Activated naive CD4-positive, alpha-beta T cell treated with anti-CD3 and anti-CD28 coated beads, Interleukin-2, amount 50 U/mL, for 16 hours (primary cell): ENCODE measurements at places on chromosomes 13 and 19.

DNA sequence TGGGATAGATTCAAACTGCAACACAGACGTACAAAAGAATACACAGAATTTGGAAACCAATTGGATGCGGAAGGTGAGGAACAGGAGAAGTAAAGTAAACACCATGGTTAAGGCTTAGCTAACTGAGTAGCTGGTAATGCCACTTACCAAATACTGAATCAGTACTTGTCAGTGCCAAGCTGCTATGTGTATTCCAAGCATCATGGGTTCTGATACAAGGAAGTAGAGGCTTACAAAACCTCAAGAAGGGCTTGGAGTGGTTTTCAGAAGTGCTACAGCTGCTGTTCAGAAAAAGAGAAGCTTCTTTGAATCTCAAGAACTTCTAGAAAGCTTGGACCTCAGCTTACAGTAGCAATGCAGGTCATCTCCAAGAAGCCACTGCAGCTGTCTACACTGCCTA, 35.9 kb upstream of the DCT start:
- DNase-seq, result no peak

DNA sequence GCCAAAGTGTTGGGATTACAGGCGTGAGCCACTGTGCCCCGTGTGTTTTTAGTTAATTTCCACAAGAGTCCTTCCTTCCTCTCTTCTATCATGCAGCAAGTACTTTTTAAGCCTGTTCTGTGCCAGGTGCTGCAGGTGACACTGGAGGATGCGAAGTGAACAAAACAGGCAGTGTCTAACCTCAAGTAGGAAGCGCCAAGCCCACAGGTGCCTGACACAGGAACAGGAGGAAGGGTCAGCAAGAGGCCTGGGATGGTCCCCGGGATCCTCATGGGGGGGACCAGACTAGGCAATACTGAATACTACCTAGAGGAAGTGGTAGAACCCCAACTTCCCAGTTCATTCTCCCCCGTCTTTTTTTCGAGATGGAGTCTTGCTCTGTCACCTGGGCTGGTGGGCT, 1.8 kb upstream of the CALR start:
- no peak for DNase-seq

- DNase-seq, result no peak
Observed at GRCh38 chr13:31198519-31198918, 1.3 kb upstream of the B3GLCT start.

GRCh38 chr13:50629966-50630365, 213.5 kb downstream of the DLEU7 start:
- DNase-seq, result no peak

- no peak for DNase-seq
Observed at GRCh38 chr13:106115081-106115480, 420.4 kb downstream of the EFNB2 start.

DNA sequence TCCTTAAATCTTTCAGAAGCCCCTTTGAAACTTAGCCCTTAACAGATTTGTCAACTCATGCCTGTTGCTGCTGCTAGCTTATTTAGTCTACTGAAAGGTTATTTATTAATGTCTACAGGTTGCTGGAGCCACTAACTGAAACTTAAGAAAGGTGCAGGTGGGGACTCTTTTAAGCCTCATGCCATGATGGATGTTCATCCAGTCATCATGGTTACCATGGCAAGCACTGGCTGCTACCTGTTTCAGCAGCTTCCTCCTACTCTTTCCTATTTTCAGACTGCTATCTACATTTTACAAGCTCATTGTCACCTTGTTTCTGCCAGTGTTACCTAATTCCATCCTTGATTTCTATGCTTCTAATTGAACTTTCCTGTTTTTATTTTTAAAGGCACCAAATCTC, 27.1 kb downstream of the DGKH start:
- DNase-seq, result no peak

- no peak for DNase-seq
Observed at GRCh38 chr19:56120002-56120370, 1.1 kb downstream of the ZNF787 start.

GRCh38 chr13:48526286-48526685, 6.6 kb downstream of the RCBTB2 start:
- DNase-seq, result no peak

- DNase-seq, result no peak
Observed at GRCh38 chr13:50421473-50422130, 406.4 kb downstream of the KCNRG start.

GRCh38 chr19:37583340-37583739, 11.3 kb downstream of the ZNF571 start:
- no peak for DNase-seq

DNA sequence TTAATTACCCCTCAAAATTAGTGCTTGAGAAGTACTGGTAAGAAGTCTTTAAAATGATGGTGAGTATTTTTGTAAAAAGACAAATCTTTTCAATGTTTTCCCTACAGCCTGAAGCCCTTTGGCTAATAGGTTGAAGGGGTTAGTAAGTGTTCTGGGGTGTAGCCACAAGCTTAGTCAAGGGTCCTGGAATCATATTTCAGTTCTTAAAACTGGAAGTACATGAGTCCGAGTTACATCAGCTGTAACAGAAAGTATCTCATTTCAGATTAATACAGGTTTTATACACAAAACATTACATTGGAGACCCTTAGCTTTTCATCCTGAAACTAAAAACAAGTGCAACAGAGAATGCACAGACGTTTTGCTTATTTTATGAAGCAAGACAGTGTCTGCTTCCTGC, 52.7 kb upstream of the TEX29 start:
- no peak for DNase-seq

DNA sequence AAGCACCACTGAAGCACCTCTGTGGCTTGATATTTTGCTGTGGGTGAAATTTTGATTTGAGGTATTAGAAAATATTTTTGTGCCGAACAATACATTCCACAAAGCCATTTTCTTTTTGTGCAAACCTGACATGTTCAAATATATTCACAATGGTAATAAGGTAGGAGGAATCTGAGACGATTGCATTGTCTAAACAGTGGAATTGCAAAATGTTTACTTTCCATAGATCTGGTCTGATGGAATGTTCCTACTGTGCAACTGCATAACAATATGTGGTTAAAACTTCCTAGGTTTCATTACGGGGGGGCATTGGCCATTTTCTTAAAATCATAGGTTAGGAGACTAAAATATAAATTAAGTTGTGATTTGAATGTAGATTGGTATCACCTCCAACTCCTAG, 42.7 kb upstream of the AKAP11 start:
- DNase-seq, result no peak

DNA sequence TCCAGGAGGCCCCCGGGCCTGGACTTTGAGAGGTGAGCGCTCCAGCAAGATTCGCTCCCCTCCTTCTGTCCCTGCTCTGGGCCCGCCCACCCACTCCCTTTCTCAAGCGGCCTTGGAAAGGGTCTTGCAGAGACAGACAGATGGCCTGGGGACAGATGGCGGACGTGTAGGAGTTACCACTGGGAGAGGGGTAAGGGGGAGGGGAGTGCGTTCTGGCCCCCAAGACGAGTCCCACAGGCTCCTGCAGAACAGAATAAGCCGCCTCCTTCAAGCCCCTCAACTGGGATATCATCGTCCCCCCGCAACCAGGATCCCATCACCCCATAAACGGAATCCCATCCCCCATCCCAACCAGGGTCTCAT, 3.6 kb upstream of the TNFAIP8L1 start:
- DNase-seq, result no peak
